Muscle of leg (tissue), 16 donors: ENCODE measurements at places on chromosomes 16 and 17. TPM values are rescaled to one million over a fixed set of nuclear protein-coding genes. Genes with fewer than 3 reads are reported as not detected.

Gene TP53TG3D
- total RNA-seq: 0.13 TPM

Gene SLC52A1
- 0.04 TPM for total RNA-seq

Gene AMDHD2
- total RNA-seq: 16.8 TPM

- peak; percentile 13 for DNase-seq
Observed at GRCh38 chr16:73793260-73793659, 503.4 kb upstream of the PSMD7 start.

Gene KRTAP3-1
- total RNA-seq: not detected

GRCh38 chr17:16286009-16286946, 67.0 kb downstream of the CENPV start:
- peak; percentile 83 for DNase-seq

DNA sequence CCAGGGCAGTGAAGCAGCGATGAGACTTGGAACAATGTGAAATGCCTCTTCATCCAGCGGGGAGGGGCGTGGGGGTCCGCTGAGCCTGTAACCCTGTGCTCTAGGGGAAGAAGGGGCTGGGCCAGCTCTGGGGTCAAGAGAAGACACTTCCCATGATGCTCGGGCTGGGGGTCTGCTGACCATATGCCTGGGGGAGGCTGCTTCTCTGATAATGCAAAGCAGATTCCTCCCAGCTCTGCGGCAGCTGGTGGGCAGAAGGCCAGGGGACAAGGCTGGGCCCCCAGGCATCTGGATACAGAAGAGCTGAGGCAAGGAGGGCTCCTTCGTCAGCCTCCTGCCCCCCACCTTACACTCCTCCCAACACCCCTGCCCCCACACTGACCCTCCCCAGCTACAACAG, 24.7 kb downstream of the NGFR start:
- DNase-seq: peak; percentile 88

Gene CDH1
- total RNA-seq: 1.0 TPM

Gene C17orf78
- total RNA-seq: not detected

DNA sequence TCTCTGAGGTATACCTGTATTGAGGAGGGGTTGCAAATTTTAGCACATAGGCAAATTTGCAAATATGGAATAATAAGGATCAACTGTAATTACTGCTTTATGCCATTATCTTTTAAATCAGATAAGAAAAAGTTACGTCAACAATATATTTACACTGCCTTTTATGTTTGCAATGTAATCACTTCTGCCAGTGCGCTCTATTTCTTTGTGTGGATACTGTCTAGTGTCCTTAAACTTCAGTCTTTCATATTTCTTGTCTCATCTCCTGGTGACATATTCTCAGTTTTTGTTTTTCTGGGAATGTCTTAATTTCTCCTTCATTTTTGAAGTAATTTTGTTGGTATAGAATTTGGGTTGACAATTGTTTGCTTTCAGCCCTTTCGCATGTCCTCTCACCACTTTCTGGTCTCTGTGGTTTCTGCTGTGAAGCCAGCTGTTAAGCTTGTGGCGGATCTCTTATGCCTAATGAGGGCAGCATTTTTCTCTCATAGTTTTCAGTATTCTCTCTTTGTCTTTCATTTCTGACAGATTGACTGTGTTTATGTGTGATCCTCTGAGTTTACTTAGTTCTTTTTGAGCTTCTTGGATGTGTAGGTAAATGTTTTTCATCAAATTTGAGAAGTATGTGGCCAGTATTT, 37.6 kb upstream of the ABCC11 start:
- DNase-seq: no peak

DNA sequence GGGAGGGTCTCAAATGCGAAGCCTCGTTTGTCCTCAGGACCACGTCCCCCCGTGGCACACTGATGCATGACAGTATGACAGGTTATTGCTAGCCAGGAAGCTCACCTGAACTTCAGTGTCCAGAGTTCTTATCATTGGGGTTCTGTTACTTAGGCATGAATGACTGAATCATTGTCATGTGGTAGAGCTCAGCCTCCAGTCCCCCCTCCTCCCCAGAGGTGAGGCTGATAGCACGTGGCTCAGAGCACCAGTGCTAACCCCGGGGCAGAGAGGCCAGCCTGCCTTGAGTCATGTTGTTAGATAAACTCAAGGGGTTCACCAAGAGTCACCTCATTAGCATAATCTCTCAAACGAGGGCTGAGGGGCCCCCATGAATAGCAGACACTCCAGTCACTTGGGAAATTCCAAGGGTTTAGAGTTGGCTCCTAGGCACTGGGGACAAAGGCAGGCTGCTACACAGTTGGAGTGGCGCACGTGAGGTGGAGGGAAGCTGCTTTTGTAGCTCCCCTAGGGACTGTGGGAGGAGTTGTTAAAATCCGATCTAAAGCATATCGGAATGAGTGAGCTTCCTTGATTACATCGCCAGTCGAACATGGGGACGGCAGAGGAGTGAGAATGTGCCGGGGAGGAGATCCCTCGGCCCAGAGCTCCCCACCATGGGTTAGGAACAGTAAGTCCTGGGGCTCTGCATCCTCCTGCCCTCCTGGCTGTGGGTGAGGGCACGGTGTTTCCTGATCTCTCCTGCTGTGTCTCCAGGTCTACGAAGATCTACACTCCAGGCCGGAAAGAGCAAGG, 18.2 kb downstream of the DHX38 start:
- no peak for DNase-seq

Gene TRPV3
- 1.2 TPM for total RNA-seq

- DNase-seq: no peak
Observed at GRCh38 chr17:69424287-69425041, 10.0 kb downstream of the MAP2K6 start.

DNA sequence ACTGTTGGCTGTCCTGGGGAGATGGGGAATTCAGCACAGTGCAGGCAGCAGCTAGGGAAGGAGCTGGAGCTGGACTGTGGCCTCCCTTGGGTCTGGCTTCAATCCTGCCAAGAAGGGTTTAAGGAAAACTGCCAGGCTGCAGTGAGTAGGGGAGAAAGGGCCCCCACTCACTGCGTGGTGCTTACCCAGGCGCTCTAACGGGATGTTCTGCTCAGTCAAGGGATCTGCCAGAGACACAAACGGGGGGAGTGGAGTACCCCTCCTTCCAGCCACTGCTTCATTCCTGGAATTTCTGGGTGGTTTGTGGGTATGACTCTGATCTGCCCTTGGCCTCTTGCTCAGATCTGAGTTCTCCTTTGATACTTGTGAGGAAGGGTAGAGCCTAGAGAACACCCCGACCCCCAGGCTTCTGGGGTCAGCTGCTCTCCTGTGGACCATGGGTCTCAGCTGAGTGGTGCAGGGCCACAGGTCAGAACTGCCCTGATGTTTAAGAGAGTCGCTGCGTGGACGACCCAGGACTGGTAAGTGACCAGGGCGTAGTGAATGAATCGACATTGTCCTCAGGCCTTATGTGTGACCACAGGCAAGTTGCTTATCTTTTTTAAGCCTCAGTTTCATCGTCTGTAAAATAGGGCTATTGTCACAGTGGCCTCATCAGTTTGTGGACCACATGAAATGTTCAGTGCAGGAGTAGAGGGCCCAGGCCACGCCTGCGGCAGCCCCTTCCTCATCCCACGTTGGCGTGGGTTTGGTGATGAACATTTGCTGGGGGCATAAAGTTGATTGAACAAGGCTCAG, 9.6 kb downstream of the CRISPLD2 start:
- peak; percentile 54 for DNase-seq

Gene SCNN1G
- not detected for total RNA-seq

DNA sequence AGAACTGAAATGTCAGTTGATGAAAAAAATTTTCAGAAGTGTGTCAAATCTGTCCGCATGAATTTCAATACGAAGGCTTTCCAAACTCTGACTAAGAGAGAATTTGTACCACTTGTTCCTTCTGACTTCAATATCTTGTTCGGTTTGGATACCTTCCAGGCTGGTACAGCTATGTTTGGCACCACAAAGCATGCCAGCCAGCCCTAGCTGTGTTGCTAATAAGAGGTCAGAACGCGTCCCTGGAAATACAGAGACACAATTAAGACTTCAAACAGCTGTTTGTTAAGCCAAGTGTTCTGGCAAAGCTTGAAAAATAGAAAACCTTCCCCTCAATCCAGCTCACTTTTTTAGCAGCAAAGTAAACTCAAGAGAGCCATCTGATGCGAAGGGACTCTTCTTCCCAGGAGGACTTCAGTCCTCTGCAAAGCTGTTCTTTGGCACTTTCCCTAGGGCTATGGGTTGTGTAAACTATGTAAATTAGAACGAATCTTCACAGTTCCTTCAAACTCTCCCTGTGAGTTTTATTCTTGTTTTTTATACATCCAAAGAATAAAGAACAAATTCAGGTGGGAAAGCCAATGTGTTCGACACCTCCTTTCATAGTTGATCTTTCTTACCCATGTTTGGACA, 35.1 kb downstream of the GRB2 start:
- peak; percentile 79 for DNase-seq

GRCh38 chr16:12095275-12096156, 119.0 kb downstream of the SNX29 start:
- peak; percentile 95 for DNase-seq

Gene SYT17
- 3.1 TPM for total RNA-seq

- no peak for DNase-seq
Observed at GRCh38 chr16:3147757-3148104, 12.9 kb downstream of the ZNF213 start.

Gene EPN3
- total RNA-seq: 0.18 TPM

DNA sequence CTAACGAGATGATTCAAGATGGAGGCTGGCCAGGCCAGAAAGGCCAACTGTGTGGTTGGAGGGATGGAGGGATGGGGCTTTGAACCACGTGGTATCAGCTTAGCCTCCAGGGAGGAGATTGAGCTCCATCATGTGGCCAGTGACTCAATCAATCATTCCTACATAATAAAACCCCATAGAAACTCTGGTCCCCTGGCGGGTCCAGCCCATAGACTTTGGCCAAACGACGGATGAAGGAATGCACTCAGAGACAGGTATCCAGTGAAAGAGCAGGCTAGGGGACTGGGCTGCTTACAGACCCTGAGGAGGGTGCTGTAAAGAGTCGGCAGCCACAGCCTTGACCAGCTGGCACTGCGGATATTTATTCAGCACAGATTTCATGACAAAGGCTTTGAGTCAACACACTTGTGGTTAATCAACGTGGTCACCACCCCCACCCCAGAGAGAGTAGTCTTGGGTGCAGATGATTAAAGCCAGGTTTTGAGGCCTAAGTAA, 308.7 kb upstream of the TNRC6C start:
- no peak for DNase-seq

- DNase-seq: no peak
Observed at GRCh38 chr16:19850131-19850817, 34.4 kb downstream of the GPRC5B start.

Gene CSF3
- 0.13 TPM for total RNA-seq

DNA sequence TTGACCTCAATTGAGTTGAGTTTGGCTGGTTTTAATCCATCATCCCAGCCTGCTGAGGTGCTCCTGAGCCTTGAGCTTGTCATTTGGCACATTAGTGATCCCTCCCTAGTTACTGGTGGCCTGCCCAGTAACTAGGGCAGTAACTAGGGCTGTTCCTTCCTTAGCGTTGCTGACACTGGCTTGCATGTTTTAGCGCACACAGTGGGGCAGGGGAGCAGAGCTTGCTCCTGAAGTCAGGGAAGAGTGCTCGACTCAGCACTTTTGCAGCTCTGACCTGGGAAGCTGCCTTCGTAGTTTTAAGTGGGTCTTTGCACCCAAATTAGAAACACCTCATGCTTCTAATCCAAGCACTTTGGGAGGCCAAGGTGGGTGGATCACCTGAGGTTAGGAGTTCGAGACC, 15.7 kb downstream of the CCDC42 start:
- DNase-seq: peak; percentile 37

DNA sequence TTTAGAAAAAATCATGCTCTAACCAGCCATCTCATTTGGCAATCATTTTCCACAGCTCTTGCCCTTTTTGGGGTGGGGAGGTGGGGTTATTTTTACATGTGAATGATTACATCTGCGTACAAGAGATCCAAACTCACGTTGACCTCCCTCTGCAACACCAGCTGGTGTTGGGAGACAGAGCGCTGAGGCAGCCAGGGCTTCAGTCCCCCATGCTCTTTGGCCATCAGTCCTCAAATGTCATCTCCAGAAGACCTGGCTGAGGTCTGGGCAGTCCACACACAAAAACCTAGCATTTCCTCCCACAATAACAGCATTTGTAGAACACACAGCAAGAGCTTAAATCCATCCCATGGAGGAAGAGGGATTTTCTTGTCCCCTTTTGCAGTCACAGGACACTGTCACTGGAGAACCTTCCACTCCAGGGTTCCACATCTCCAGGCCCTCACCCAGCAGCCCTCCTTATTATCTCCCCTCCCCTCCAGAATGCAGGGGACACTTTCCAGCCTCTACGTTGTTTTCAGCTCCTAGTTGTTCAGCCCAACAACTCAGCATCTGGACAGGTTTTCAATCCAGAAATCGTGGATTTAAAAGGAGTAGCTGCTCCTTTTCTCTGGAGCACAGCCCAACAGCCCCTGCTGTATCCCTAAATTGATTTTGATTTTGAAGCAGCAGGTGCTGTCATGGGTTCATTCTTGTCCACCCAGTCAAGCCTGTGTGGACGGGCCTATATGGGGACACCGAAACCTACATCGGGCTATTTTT, 21.1 kb downstream of the MEOX1 start:
- DNase-seq: peak; percentile 89

DNA sequence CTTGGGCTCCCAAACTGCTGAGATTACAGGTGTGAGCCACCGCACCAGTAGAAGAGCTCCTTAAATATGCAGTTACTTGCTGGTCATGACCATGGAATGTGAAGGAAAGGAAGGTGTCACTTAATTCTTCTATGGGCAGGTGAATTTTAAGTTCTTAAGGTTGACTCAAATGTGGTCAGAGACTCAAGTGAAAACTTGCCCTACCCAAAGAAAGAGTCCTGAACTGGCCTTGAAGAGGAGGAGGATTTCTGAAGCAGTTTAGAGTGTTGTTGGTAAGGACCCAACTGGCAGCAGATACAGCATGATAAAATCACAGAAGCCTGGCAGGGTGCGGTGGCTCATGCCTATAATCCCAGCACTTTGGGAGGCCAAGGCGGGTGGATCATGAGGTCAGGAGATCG, 29.4 kb downstream of the CHD9 start:
- no peak for DNase-seq

GRCh38 chr17:49108318-49108717, 24.3 kb upstream of the B4GALNT2 start:
- no peak for DNase-seq
